ENCODE measurements at places on chromosomes 6 and 20.

GRCh38 chr20:6692566-6693173 is 74.8 kb upstream of the BMP2 start:
- DNase-seq = no peak

DNA sequence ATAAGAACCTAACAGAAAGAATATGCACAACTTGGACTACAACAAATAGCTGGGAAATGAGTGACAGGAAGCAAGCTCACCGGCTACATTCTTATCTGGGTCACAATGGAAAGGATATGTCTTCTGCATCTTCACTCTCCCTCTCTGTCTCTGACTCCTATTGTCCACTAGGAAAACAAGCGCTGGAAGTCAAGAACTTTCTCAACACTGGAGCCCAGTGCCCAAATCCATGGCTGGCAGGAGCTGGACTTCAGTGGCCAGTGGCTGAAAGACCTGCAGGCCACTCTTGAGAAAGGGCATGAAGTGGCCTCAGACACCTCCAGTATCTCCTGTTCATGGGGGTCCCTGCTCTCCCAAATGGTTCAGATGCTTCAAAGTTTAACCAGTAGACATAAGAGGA is 62.0 kb downstream of the FAM50B start:
- no peak for DNase-seq

- DNase-seq = no peak
These were observed 20.9 kb downstream of the KCTD20 start for GRCh38 chr6:36463676-36464075.

DNA sequence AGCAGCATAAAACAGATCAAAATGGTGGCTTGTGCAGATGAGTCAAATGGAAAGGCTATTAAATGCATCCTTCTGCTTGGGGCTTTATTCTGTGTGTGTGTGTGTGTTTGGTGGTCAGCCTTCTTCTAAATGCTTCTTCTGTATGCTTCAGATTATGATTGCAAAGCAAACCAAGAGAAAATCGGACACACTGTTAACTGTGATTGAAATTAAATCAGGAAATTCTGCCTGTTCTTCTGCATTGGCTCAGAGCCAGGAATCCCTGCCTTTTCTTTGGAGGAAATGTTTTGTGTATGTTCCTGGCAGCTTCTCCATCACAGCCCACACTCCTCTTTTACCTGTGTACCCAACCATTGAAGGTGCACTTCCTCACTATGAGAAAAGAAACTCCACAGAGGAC is 22.3 kb upstream of the PDE10A start:
- DNase-seq = no peak

- DNase-seq = peak; percentile 59
These were observed 82.3 kb upstream of the RIPOR2 start for GRCh38 chr6:25017932-25018567.

- no peak for DNase-seq
These were observed 86.4 kb downstream of the LY86 start for GRCh38 chr6:6674872-6675271.

GRCh38 chr6:106379951-106380350 is 19.4 kb downstream of the CRYBG1 start:
- DNase-seq = no peak

DNA sequence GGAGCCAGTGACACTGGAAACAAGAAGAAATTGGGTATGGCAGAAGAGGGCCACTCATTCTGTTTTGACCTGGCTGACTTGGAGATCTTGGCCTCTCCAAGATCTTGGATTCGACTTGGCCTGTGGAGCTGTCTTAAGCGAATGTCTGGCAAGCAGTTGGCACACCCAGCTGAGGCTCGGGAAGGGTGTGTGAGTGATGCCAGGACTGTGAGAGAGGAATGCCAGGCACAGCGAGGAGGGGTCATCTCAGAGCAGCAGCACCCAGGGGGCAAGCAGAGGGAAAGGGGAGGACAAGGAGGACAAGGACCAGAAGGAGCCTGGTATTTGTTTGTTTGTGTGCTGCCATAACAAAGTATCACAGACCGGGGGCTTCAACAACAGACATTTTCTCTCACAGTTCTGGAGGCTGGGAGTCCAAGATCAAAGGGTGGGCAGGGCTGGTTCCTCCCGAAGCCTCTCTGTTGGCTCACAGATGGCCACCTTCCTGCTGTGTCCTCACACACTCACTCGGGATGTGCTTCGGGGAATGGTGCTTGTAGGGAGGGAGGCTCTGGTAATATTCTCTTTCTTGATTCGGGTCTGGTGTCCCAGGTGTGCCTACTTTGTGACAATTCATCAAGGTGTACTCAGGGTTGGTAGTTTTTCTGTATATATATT is 33.0 kb downstream of the RPP40 start:
- no peak for DNase-seq

GRCh38 chr6:149935668-149936067 is 6.1 kb upstream of the ULBP2 start:
- DNase-seq = no peak

DNA sequence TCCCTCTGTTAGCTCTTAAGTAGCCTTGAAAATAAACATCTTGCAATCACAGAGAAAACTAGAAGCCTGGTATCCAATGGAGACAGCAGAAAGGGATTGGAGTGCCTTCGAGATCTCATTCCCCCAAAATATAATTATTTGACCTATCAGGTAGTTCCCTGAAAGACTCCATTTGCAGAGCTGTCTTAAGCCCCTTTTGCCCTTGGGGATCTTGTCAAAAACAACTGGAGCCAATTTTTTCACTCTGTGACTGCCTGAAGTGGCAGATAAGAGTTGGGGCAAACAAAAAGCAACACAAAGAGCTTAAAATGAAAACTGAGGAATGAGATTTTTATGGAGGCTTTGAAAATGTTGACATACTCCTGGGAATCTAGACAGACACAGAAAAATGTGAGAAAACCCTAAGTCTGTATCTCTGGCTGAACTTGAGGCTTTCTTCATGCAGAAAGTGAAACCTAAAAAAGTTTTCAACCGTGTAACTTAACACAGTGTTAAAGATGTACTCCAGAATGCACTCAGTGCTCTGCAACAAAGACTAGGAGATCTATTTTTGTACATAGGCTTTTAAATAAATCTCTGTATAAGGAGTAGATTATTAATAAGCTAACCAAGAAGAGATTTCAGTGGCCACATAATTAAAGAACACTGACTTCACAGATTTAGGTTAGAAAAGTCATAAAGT is 971.1 kb upstream of the MAN1A1 start:
- DNase-seq = no peak

DNA sequence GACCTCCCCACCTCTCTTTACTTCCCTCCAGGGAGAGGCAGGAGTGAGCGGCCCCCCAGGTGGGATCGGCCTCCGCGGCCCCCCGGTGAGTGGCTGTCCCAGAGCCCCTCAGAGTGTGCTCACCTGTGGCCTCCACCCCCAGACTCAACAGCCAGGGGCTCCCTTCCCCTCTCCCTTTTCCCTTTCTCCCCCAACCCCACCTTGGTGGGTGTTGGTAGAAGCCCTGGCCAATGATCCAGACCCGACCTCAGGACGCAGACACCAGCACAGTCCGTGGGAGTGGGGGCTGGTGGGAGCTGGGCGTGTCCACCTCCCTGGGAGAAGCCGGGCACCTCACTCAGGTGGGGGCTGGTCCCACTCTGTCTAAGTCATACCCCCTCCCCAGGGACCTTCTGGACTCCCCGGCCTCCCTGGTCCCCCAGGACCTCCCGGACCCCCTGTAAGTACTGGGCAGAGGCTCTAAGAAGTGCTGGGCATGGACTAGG is 4.9 kb downstream of the COL9A3 start:
- DNase-seq = no peak

DNA sequence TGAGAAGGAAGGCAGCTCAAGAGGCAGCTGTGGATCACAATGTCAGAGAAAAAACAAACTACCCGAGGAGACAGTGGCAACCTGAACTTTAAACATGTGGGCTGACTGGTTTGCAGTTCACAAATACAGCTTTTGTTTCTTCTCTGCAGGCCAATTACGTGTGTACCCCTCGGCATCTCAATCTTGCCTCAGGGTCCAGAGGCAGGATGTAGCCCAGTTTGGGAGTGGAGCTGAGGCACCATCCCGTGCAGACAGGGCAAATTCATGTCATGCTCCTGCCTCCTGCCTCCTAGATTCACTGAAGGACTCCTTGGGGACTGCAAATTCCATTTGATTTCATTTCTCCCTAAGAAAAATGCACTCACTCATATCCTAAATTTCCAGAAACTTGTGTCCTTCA is 94.2 kb upstream of the KCNK16 start:
- no peak for DNase-seq

DNA sequence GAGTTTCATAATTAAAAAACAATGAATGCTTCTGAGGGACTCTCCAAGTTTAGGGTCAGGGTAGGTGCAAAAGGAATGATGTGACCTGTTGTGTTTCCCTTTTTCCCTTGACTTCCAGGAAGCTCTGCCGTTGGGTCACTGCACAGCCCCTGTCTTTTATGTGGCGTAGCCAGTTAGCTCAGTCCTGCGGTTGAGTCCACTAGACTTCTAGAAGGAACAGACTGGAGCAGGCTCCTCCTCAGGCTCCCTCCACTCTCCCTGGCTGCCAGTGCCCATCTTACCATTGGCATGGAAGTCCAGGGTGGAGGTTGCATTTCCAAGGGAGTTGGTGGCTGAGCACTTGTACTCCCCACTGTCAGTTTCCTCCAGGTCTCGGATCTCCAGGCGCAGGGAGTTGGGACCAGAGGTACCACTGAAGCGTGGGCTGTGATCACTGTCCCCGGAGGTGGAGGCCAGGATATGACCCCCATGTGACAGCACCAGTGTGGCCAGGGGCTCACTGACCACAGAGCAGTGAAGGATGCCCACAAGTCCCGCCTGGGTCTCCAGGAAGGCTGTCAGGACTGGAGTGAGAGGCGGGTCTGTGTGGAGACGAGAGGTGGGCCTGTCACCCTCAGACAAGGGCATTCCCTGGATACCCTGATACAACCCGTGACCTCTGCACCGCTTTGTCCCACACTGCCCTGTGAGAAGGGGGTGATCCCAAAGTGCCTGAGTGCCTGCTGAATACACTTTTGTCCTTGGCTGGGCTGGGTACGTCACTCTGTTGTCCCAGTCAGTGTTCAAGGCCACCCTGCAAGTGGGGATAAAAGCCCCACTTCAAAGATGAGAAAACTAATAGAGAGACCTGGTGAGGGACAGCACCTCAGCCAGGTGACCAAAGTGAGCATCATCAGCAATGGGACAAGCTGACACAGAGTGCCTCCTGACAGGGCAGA is 11.1 kb downstream of the SIGLEC1 start:
- DNase-seq = no peak

DNA sequence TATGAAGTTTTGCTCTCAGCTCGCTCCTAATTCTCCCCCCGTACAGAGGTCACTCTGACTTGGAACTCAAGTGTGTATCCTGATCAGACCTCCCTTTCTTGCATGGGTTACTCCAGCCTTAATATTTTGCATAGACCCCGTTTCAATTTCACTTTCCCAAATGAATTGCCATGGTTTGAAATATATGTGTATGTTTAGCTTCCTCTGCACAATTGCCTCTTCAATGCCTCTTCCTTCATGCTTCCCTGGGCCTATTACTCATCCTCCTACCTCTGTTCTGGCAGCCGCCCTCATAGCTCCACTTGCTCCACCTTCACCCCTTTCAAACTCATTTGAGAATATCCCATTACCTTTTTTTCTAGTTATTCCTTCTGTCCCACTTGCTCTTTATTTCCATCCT is 90.0 kb upstream of the SAMD5 start:
- no peak for DNase-seq

DNA sequence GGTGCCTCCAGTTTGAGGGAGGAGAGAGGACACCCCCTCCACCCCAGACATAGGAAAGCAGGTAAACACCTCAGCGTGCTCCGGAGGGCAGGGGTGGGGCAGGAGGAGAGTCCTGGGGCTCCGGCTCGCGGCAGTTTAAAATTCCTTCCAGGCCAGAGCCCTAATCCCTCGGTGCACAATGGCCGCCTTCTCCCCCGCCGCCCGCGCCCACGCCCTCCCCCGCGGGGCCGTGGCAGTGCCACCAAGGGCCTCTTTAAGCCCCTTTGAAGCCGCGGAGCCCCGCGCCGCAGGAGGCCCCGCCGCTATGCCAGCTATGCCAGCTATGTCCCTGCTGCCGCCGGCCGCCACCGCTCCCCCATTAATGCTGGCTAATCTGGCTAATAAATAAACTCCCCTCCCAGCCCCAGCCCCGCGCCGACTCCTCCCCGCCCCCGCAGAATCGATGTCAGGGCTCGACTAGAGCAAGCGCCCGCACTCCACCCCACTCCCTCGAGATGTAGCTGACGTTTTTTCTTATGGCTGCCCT is 125.1 kb downstream of the MRPL14 start:
- DNase-seq = peak; percentile 6

- DNase-seq = no peak
These were observed 22.6 kb downstream of the GABRR1 start for GRCh38 chr6:89194559-89194958.

- no peak for DNase-seq
These were observed 48.1 kb downstream of the HLA-DPB1 start for GRCh38 chr6:33123732-33124524.

GRCh38 chr20:5973172-5973571 is 22.7 kb downstream of the MCM8 start:
- DNase-seq = no peak

DNA sequence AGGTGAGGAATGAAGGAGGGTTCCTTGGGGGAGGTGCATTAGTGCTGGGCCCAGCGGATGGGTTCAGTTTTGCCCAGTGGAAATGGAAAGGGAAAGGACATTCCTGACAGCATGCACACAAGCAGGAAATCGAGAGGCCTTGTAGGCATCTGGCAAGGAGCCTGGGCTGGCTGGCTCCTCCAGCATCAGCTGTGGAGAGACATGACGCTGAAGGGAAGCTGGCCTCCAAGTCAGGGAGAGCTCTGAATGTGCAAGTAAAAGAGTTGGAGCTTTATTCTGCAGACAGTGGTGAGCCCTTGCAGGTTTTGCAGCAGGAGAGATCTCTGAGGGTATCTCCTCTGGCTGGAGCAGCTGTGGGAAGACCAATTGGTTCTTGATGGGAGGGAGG is 154.3 kb downstream of the MRPL14 start:
- DNase-seq = no peak

- no peak for DNase-seq
These were observed 6.4 kb upstream of the SLC2A12 start for GRCh38 chr6:134058622-134059366.

- no peak for DNase-seq
These were observed 41.9 kb upstream of the NR2E1 start for GRCh38 chr6:108123946-108124345.

DNA sequence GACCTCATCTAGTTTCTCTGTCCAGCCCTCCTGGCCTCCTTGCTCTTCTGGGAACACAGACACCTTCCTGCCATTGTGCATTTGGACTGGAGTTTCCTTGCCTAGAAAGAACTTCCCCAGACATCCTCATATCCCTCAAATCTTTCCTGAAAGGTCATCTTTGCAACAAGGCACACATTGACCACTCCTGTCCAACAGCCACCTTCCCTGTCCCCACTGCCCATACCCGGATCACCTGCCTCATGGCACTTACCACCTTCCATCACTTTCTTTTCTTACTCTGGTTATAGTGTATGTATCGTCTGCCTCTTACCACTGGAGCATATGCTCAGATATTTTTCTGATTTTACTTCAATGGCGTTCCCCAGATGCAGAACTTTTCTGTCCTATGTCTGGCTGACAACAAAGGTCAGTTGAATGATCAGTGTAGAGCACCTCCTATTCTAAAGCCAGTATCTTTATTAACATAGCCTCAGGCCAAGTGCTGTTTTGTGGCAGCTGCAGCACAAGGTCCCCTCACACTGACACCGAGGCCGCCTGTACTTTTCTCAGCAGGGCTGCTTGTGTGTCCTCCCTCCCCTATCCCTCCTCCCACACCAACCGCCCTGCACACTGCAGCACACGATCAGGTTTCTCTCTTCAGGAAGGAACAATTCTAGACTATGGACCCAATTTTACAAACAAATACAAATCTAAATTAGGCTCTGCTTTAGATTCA is 4.1 kb downstream of the HLA-C start:
- DNase-seq = no peak

- no peak for DNase-seq
These were observed 522.9 kb upstream of the ARID1B start for GRCh38 chr6:156254240-156254639.

- no peak for DNase-seq
These were observed 3.1 kb downstream of the NOL4L start for GRCh38 chr20:32581839-32582658.
